Upper lobe of right lung (tissue), 1 donor: ENCODE measurements at places on chromosomes 5 and 9. TPM values are rescaled to one million over a fixed set of nuclear protein-coding genes. Genes with fewer than 3 reads are reported as not detected.

The PCDHGA11 gene
- 2.6 TPM for total RNA-seq

The DELE1 gene
- total RNA-seq = 83.3 TPM

The GHR gene
- 6.6 TPM for total RNA-seq

The PPP1R26 gene
- total RNA-seq = 27.5 TPM

The MYOZ3 gene
- 1.7 TPM for total RNA-seq

The TEX48 gene
- total RNA-seq = not detected

The TERT gene
- not detected for total RNA-seq

The CTXN3 gene
- not detected for total RNA-seq

DNA sequence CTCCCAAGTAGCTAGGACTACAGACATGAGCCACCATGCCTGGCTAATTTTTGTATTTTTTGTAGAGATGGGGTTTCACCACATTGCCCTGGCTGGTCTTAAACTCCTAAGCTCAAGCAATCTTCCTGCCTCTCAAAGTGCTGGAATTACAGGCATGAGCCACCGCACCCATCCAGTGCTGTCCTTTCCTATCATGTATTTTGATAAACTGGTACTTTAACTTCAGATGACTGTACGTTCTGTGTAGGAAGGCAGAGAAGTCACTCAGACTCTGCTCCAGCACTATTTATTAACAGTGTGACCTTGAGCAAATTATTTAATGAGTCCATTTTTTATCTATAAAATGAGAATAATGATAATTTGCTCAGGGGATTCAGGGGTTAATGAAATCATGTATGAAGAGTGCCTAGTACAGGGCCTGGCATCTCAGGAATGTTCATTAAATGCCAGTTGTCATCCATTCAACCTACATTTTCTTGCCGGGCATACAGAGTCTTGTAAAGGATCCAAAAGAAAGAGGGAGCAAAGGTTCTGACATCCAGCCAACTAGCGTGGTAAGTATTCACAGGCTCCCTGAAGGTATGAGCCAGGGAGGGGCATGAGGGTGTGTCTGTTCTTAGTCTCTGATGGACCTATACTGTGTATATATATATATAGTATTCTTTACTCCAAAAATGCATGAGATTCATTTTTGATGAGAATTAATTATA lies 201.9 kb downstream of the PBX3 start:
- DNase-seq = no peak

DNA sequence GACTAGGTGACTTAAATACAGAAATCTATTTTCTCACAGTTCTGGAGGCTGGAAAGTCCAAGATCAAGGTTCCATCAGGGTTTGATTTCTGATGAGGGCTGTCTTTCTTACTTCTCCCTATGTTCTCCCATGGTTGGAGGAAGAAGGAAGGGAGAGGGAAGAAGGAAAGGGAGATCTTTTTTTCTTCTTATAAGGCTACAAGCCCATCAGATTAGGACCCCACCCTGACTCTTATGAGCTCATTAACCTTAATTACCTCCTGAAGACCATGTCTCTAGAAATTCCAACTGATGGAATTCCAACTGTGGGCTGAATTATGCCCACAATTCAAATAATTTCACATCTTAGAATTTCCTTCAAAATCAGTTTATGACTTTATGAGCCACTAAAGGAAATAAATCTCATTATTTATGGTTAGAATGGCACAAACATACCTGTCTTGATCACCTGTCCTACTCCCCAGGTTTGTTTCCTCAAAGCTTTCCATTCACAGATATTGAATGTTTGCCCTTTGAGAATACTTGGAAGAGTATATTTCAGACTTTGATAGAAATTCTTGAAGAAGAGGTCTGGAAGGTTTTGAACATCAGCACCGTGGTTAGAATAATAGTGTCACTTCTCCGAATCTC lies 7.6 kb downstream of the PPWD1 start:
- DNase-seq = no peak

- no peak for DNase-seq
Observed at GRCh38 chr9:109990541-109990940, 210.5 kb downstream of the PALM2AKAP2 start.

GRCh38 chr9:93397661-93398373 lies 53.7 kb upstream of the FAM120A start:
- DNase-seq = no peak

- no peak for DNase-seq
Observed at GRCh38 chr5:91361790-91362189, 21.3 kb downstream of the ARRDC3 start.

DNA sequence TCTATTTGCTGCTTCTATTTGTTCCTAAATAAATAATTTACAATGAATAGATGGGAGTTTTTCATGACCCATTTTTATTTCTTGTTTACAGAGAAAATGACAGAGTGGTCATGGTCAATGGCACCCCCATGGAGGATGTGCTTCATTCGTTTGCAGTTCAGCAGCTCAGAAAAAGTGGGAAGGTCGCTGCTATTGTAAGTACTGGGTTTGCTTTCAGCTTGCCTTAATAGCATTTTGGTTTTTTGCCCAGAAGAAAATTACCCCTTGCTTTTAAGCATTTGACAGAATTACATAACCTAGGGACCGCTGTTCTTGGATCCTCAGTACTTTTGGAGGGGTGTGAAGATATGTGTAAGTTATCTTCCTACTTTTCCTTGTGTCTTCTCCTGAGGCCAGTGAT lies 44.1 kb downstream of the TJP2 start:
- DNase-seq = no peak

GRCh38 chr5:110268283-110268682 lies 458.2 kb downstream of the TMEM232 start:
- DNase-seq = no peak

DNA sequence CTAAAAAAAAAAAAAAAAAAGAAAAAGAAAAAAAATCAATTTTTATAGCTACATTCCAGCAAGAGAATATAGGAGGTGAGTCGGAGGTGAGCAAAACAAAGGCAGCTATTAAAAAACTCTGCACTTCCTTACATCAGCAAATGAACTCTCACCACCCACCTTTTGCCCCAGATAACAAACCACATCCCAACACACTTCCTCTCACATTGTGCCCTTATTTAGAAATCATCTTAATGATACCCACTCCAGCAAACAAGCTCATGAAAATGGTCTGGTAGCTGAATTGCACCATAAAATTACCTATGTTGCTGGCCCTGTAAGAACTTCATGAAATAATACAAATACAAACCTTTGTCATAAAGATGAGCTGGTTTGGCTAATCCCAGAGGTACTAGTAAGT lies 82.9 kb downstream of the CEMIP2 start:
- DNase-seq = no peak

GRCh38 chr5:138705567-138705966 lies 47.7 kb upstream of the CTNNA1 start:
- DNase-seq = no peak

DNA sequence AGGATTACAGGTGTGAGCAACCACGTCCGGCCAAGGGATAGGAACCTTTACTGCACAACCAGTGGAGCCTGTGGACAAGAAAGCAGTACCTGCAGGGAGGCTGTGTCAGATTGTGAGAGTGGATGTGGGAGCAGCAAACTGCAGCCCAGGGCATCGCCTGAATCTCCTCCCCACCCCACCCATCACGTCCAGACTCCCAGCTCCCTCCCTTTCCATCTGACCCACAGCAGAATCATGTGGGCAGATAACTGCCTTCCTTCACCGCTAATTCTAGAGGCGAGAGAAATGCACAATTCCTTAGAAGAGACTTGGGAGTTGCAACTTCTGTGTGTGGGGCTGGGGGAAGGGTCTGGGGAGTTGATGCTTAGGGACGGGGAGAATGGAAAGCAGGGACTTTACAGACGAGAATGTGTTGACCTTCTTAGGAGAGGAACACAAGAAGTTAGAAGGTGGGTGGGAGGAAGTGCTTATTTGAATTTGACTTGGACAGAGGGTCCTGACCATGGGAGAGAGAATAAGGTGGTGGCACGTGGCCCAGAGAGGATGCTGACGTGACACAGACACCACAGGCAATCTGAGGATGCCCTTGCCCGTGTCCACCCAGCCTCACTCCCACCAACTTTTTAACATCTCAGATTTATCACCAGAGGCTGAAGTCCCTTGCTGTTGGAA lies 4.5 kb upstream of the LCP2 start:
- DNase-seq = no peak

- peak; percentile 76 for DNase-seq
Observed at GRCh38 chr5:37665889-37666288, 174.0 kb downstream of the GDNF start.
